T-cell (primary cell): ENCODE measurements at places on chromosomes 5 and 9. TPM values are rescaled to one million over a fixed set of nuclear protein-coding genes. Genes with fewer than 3 reads are reported as not detected.

Gene STARD4
- total RNA-seq = 10.2 TPM

DNA sequence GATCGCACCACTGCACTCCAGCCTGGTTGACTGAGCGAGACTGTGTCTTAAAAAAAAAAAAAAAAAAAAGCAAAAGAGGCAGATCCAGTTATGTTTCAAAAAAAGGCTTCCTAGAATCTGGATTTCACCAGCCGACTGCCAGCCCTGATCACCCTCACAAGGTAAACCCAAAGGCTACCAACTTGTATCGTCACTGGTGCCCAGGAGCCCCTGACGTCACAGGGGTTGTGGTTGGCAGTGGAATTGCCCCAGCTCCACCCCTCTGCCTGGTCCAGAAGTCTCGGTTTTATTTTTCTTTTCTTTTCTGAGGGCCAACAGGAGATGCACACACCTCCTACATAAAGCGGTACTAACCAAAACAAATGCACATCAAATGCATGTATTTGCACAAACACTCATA, 6.0 kb upstream of the LMX1B start:
- no peak for DNase-seq

DNA sequence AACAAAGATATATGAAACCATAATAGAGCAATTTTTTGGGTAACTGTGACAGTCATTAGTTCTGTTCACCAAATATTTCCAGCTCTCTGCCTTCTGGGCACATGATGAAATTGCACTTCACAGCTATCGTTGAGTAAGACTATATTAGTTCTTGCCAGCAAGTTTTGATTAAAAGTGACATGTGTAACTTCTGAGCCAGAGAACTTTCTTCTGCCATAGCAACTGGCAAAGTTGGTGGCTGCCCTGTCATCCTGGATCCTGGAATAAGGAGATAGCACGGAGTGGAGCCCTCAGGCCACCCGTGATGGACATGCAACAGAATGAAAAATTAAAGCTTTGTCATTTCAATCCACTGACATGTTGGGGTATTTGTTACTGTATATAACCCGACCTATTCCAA, 194.4 kb upstream of the VCAN start:
- no peak for DNase-seq

GRCh38 chr9:111805830-111806241, 11.1 kb upstream of the SHOC1 start:
- no peak for DNase-seq

DNA sequence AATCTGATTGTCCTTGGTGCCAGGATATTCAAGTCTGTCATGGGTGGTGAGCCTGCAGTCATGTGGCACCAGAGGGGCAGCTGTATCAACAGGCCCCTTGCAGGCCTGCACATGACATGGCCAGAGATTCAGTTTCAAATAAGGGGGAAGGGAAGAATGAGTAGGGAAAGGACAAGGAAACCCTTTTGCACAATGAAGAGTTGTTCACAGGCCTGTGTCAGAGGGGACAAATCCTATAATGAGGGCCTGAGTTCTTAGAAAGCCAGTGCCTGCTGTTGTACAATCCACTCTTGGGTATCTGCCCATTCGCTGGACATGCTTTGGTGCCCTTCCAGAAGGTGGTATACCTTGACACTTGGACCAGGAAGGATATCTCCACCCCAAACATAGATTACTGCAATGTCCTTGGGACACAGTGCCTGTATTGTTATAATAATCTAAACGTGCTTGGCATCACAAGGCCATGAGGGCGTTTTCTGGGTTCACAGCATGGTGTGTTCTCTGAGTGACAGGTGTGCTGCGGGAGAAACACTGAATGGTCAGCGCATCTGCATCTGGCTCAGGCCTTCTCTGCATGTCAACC, 1.9 kb upstream of the TMEM171 start:
- no peak for DNase-seq

DNA sequence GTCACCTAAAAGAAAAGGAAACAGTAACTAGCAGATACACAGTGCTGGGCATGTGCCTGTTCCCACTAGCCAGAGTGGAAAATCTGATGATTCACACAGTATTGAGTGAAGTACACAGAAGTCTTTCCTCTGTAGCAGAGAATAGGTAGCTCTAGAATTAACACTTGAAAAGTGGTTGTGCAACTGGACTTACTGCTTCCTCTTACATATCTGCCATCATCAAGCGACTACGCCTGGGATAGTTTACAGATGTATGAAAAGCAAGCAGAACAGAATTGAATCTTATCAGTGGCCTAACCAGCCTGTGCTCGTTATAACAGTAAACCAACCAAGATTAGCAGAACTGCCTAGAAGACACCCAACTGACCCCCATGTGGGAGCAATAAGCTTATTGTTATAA, 130.6 kb downstream of the DTWD2 start:
- DNase-seq = no peak

DNA sequence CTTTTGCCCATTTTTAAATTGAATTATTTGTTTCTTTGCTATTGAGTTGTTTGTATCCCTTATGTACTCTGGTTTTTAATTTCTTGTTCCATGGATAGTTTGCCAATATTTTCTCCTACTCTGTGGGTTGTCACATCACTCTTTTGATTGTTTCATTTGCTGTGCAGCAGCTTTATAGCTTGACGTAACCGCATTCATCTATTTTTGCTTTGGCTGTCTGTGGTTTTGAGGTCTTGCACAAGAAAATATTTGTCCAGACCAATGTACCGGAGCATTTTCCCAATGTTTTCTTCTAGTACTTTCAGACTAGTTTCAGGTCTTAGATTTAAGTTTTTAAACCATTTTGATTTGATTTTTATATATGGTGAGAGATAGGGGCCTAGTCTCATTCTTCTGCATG, 36.2 kb upstream of the ZNF366 start:
- DNase-seq = no peak

DNA sequence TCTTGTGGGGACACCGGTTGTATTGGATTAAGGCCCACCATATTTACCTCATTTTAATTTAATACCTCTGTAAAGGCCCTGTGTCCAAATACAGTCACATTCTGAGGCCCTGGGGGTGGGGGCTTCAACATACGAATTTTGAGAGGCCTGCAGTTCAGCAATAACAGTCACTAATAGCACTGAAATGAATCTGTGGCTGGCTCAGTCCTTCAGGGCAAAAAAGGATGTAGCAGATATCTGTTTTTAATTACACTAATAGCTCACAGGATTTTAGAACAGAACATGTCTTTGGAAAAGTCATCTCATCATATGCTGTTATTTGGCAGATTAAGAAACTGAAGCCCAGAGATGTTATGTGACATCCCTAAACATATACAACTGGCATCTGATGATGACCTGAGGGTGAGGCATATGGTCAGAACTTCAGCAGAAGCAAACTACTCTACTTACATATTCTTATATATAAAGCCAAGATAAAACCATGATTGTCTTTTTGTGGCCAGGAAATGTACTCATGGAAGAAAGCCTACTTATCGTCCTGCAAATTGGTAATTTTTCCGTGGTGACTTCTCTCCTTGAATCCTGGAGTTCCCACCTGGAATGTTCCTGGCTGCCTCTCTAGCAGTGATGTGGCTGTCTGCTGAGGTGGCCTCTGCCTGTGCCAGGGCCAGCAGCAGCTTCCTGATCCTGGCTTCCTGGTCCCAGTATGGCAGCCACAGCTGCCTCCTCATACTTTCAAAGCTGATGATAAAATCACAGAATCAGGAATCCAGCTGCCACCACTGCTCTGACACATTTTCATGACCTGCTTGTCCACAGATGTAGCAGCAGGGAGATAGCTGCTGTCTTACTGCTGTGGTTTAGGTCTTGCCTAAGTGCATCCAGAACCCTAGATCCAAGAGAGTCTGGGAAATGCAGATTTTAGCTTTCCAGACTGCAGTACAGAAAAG, 72.1 kb upstream of the ANKRD55 start:
- DNase-seq = no peak
